ENCODE measurements at places on chromosomes 12 and 14.

- DNase-seq: no peak
Measured at GRCh38 chr12:131163189-131163738, 209.6 kb downstream of the ADGRD1 start.

DNA sequence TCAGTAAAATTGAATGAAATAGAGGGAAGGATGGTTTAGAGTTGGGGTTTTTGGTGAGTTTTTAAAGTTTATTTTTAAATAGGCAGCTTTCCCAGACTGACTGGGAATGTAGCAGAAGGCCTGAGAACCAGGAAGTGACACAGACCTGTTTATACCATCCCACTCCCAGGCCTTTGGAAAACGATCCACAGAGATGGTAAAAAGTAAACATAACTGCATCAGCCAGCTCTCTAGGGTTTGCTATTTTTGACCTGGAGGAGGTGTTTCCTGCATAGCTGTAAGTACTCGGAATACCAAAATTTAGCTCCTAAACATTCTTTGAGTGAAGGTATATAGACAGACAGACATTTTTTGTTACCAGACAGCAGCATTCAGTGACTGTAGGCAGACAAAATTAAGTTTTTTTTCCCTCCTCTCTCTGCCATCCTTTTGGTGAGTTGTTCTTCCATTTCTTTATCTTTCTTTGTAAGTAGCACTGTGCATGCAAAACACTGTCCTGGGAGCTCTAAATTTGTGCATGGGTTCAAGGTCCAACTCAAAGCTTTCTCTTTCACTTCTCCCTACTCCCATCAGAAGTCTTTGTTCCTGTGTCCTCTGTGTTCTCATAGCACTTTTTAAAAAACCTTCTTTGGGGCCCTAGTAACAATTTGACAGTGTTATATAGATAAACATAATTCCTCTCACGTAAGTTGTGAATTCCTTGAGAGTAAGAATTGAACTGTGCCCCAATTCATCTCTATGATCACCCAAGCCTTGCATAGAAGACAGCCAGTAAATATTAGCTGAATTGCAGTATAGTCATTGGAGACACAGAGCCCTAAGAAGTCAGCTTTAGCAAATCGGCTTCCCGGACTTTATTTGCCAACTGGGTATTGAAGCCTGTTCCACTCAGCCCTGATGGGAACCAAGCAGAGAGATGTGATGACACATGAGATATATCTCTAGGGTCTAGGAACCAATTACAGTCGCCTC lies 37.4 kb downstream of the SUSD6 start:
- DNase-seq: no peak

- DNase-seq: no peak
Measured at GRCh38 chr14:32205984-32206383, 2.9 kb upstream of the RNU6-8 start.

GRCh38 chr14:95875831-95876760 lies 536 bp upstream of the TUNAR start:
- DNase-seq: no peak

GRCh38 chr14:76514213-76514998 lies 138.5 kb downstream of the ESRRB start:
- no peak for DNase-seq

GRCh38 chr12:92139634-92140150 lies 6.0 kb downstream of the BTG1 start:
- DNase-seq: no peak

DNA sequence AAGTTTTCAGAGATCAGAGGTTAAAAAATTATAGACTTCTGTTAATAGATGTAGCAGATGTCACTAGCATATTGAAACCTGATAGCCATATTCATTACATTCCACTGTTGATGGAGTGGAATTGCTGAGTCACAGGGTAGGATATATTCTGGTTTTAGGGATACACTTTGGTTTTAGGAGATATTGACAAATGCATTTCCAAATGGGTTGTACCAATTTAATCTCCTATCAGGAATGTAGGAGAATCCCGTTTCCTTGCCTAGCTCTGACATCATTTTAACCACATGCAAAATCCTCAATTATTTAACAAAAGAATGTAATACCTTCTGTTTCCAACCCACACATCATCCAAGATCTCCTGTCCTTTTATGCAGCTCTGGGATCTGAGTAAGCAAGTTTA lies 30.7 kb upstream of the ESR2 start:
- no peak for DNase-seq

DNA sequence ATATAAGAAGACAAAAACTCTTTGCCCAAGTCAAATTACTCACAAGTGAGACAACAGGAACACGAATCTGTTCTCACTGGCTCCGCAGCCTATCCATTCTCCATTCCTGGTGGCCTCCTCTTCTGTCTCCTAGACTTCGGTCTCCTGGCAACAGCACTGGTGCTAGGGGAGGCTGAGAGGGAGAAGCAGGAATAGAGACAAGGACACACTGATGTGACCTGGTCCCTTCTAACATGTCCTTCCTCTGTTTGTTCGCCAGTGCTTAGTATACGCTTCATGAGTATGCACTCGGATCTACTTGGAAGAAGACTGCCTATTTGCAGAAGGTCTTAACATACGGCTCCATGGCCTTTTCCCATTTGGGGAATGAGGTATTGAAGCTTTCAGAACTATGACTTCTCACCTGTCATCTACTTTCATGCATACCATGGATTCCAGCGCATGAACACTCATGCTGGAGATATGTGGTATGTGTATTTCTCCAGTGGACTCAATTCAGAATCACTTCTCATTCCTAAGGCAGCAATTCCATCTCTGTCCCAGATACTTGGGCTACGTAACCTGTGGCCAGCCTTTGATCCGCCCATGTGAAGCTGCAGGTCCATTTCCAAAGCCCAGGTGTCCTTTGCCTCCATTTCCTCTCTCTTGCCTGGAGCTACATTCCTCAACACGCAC lies 33.9 kb downstream of the BHLHE41 start:
- no peak for DNase-seq

- no peak for DNase-seq
Measured at GRCh38 chr14:63011623-63012022, 33.6 kb downstream of the KCNH5 start.

GRCh38 chr14:104348741-104349140 lies 210.4 kb downstream of the KIF26A start:
- DNase-seq: no peak
